ENCODE measurements at places on chromosomes 2 and 18. TPM values are rescaled to one million over a fixed set of nuclear protein-coding genes. Genes with fewer than 3 reads are reported as not detected.

The SCYGR6 gene
- total RNA-seq: not detected

The LBX2 gene
- total RNA-seq: not detected

The SCYGR4 gene
- not detected for total RNA-seq

The ASB18 gene
- total RNA-seq: 0.37 TPM

The CABYR gene
- 29.1 TPM for total RNA-seq

GRCh38 chr2:157367704-157368103 is 42.1 kb upstream of the ERMN start:
- DNase-seq: no peak

GRCh38 chr2:196453613-196454047 is 185.9 kb upstream of the CCDC150 start:
- no peak for DNase-seq

DNA sequence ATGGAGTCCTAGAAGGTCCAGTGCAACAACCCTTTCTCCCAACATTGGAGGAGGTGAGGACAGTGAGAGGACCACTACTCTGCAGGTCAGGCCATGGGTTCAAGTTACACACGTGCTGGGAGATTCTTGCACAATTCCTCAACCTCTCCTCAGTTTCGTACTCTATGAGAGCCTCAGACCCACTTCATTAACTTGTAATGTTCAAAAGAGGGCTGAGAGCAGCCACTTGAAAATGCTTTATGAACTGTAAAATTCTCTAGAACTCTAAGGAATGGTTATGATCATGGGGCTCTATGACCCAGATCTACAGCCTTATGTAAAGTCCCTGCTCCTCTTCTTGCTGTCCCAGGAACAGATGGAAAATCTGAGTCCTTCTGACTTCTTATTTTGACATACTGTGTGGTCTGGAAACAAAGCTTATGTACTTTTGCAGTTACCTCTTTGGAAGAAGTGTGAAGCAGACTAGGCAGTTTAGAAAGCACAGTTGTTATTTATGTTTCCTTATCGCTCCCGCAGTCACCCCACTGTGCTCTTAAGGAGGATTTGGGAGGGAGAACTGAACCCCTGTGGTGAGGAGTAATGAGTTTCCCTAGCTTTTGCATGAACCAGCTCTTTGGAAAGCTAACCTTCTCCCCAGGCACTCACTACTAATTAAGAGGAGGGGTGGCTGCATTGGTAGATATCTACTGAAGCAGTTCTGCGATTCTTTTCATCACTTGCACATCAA is 296.6 kb downstream of the LRRTM1 start:
- no peak for DNase-seq

DNA sequence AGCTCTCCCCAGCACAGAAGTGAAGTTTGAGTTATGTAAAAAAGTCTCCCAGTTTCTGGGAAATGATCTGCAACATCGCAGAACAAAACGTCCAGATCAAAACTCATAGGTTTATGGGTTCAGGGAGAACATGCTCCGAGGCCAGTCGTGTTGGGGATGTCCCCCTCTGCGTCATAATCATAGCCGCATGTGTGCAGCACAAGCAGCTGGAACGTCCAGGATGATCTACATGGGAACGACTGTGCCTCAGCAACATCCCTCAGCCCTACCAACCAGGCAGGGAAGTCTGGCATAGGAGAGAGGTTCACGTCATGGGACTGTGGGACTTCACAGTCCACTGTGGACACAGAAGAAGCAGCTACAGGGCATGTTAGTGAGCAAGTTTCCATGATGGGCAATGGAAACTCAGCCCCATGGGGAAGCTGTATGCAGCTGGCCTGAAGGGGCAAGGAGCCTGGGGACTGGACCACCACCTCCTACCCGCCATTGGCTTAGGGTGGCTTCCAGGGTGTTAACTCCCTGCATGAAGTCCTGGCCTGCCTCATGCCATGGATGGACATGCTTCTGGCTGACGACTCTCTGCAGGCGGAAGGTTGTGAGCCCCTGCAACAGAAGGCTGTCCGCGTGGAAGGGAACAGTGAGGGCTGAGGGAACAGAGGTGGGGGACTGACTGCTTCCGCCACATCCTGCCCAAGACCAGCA is 96.9 kb downstream of the COPS8 start:
- no peak for DNase-seq

DNA sequence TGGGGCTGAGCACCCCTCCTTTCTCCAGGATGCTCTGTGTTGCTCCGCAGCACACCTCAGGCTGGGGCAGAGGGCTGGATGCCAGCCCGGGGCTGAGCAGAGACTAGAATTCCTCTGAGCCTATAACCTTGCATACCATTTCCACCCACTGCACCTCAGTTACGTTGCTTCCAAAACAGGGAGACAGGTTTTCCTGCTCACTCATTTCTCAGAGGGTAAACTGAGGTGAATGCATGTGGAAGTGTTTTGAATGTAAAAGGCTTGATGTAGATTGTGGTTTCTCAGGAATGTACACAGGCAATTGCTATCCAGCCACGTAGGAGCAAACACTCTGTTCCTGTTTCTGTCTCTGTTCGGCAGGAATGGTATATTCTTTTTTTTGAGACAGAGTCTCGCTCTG is 45.3 kb downstream of the EDAR start:
- no peak for DNase-seq

- no peak for DNase-seq
These were observed 172.0 kb downstream of the ZFP36L2 start for GRCh38 chr2:43054367-43054766.

GRCh38 chr18:1062588-1062987 is 157.9 kb downstream of the ADCYAP1 start:
- no peak for DNase-seq

DNA sequence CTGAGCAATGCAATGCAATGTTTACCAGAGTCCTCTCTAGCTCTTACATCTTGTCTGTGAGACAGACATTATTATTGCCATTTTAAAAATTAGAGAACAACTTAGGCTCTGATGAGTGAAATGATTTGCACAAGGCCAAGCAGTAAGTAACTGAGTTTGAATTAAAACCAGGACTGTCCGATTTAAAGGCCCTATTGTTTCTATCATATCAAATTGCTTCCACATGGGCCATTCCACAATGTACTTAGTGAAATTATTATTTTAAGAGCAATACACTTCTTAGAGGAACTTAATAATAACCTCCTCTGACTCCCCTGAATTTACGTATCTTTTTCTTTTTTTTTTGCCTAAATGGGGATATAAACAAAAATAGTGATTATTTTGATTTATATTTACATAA is 64.6 kb downstream of the PLCL1 start:
- DNase-seq: no peak

DNA sequence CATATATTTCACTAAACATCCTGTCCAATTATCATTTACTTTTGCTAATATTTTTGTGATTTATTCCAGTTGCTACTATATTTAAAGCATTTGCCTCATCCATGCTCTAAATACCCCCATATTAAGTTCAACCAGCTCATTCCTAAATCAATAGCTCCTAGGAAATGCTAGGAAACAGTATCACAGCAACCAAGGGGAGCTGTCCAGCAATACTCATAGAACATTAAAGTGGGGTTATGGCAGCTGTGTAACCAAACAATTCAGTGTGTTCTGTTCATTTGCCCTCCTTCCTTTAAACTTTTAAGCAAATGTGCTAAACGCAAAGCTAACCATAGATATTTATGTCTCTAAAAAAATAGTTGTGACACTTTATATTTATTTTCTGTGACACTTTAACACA is 41.1 kb downstream of the ACVR1C start:
- no peak for DNase-seq

DNA sequence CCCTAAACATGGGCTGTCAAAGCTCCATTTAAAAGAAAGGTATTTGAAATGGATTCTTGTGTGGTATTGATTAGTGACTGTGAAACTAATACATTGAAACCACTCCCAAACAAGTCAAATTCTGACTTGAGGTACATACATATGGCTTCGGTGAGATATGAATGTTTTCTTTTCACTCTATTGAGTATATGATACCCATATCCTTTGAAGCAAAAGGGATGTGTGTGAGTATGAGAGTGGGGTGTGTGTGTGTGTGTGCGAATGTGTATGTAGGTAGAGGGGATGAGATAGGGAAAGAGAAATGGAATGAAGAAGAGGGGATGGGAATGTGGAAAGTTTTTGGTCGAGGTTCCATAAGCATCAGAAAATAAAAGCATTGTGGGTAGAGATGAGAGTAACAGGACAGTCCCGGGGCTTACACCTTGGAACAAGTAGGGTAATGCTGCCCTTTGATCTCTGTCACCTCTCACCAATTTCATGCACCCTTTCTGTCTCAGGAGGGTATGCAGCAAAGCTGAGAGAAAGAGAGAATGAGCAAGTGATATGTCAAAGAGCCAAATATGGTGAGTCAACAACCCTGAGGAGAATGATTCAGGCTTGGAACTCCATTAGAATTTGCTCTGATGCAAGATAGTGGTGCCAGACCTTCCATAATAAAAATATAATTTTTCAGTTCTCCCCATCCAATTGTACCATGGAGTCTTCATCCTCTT is 64.0 kb upstream of the ZEB2 start:
- DNase-seq: no peak

DNA sequence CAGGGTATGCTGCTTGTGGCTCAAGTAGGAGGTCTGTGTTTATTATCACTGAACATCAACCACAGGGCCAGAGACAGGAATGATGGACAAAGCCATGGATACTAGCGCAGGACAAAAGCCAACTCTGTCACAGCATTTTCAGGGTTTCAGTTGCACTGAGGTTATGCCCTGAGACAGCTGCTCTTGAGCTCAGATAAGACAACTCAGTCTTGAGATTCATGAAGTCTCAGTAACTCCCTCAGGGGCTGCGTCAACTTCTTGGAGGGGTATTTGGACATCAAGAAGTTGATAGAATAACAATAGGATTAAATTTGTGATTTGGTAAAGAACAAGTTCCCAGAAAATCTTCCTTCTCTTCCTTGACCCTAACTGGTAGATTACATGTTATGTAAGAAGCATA is 287.0 kb upstream of the SLC14A2 start:
- DNase-seq: no peak

- no peak for DNase-seq
These were observed 54.0 kb downstream of the EPAS1 start for GRCh38 chr2:46351098-46351749.

Data from dorsolateral prefrontal cortex (tissue), 122 donors.